Neural crest cell (in vitro differentiated cells): ENCODE measurements at places on chromosomes 6 and 20. TPM values are rescaled to one million over a fixed set of nuclear protein-coding genes. Genes with fewer than 3 reads are reported as not detected.
A peak's percentile ranks its signal among the peaks of the same experiment; 100 is the strongest.

DNA sequence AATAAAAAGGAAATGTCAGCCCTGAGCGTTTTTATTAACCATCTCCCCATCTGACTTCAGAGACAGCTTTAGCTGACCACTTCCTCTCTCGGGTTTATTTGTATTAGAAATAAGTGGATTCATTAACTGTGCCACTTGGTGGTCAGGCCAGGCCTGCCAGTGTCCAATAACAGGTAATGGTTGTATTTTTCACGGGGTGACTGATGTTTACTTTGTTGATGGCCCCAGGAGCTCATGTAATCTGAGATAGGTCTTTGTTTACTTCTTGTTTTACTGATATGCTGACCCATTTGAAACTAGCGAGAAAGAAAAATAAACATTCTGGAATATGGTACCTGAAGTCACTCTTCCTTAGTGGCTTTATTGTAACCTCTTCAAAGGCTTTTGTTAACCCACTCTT lies 504.3 kb upstream of the SLC35B3 start:
- no peaks in the 10 kb centered on the region for H3K36me3 ChIP-seq
- H3K27me3 ChIP-seq: no peaks in the 10 kb centered on the region
- H3K27ac ChIP-seq: peak overlapping the region; percentile 31
- peaks cover 4% of the 10 kb centered on the region for H3K4me1 ChIP-seq

- H3K36me3 ChIP-seq: no peaks in the 10 kb centered on the region
- no peak overlapping the region for H3K27ac ChIP-seq
- H3K4me3 ChIP-seq: no peak overlapping the region
- no peak for DNase-seq
Observed at GRCh38 chr6:54910921-54911320, 64.3 kb downstream of the FAM83B start.

- peak overlapping the region; percentile 20 for H3K4me3 ChIP-seq
- H3K27me3 ChIP-seq: peaks cover 94% of the 10 kb centered on the region
- no peaks in the 10 kb centered on the region for H3K36me3 ChIP-seq
- peaks cover 3% of the 10 kb centered on the region for H3K4me1 ChIP-seq
- H3K27ac ChIP-seq: no peak overlapping the region
Observed at GRCh38 chr6:1381481-1382330, 7.7 kb upstream of the FOXF2 start.

- H3K27me3 ChIP-seq: peaks cover 90% of the 10 kb centered on the region
- no peak overlapping the region for H3K4me3 ChIP-seq
- H3K4me1 ChIP-seq: no peaks in the 10 kb centered on the region
- no peaks in the 10 kb centered on the region for H3K36me3 ChIP-seq
Observed at GRCh38 chr20:22320245-22320915, 264.0 kb downstream of the FOXA2 start.

DNA sequence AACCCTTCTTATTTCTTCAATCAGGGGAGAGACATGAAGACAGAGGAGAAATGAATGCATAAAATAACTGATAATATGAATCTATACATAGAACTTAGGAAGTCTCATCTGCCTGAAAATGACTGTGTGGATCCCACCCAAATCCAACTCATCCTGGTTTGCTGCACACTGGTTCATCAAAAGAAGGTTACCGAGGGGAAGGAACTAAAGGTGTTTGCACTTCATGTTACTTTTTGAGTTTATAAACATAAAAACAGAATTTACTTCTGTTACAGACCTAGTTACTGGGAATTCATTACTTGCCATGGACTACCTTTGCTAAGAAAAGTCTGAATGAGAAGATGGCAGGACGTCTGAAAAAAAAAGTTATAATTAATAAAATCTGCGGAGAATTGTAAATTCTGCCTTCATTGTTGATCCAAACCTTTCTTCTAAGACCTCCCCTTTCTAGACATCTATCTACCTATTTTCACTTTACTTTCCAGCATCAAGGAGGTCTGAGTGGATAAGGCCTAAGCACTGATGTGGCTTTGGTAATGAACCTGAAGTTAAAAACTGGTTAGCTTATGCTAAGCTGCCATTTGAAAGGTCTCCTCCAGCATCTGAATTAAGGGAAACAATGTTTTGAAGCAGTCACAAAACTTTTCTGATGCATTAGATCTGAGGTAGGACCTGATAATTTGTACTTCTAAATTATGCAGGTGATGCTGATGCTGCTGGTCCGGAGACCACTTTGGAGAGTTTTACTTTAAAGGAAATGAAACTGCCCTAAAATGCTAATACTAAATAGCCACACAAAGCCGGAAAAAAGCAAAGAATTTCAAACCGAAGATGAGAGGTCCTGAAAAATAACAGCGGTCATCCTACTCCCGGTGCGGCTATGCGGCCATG lies 84.0 kb downstream of the HFE start:
- H3K27me3 ChIP-seq: no peaks in the 10 kb centered on the region
- H3K27ac ChIP-seq: peak overlapping the region; percentile 40

- no peak overlapping the region for H3K4me3 ChIP-seq
- no peaks in the 10 kb centered on the region for H3K4me1 ChIP-seq
- H3K27me3 ChIP-seq: no peaks in the 10 kb centered on the region
- DNase-seq: no peak
- H3K27ac ChIP-seq: no peak overlapping the region
Observed at GRCh38 chr20:36893801-36894200, 17.9 kb downstream of the TLDC2 start.

GRCh38 chr20:21074605-21075336 lies 31.4 kb downstream of the LINC00237 start:
- DNase-seq: no peak
- H3K27ac ChIP-seq: no peak overlapping the region
- no peak overlapping the region for H3K4me3 ChIP-seq
- H3K4me1 ChIP-seq: no peaks in the 10 kb centered on the region
- peaks cover 13% of the 10 kb centered on the region for H3K27me3 ChIP-seq
- H3K36me3 ChIP-seq: no peaks in the 10 kb centered on the region

- no peak overlapping the region for H3K27ac ChIP-seq
- peaks cover 35% of the 10 kb centered on the region for H3K36me3 ChIP-seq
- DNase-seq: no peak
- H3K4me1 ChIP-seq: peaks cover 24% of the 10 kb centered on the region
- H3K4me3 ChIP-seq: no peak overlapping the region
Observed at GRCh38 chr6:79031821-79032590, 46.0 kb downstream of the PHIP start.

- peaks cover 49% of the 10 kb centered on the region for H3K4me1 ChIP-seq
- H3K4me3 ChIP-seq: peak overlapping the region; percentile 56
- DNase-seq: peak; percentile 11
- H3K27me3 ChIP-seq: no peaks in the 10 kb centered on the region
- peak overlapping the region; percentile 88 for H3K27ac ChIP-seq
Observed at GRCh38 chr6:22025468-22026163, 271.2 kb downstream of the PRL start.

DNA sequence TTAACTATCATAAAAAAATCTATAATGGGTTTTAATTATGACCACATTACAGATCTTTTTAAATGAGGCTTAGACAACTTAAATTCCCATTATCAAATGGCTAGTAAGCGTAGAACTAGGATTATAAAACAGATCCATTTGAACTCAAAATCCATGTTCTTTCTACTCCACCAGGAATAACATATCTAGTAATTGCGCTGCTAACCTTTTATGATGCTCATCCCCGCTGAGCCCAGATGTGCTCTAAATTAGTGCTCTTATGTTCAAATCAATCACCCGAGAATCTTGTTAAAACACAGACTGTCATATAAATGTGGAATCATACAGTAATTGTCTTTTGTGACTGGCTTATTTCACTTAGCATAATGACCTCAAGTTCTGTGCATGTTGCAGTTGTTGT lies 903.1 kb downstream of the PHF3 start:
- no peak overlapping the region for H3K4me3 ChIP-seq
- H3K4me1 ChIP-seq: no peaks in the 10 kb centered on the region
- DNase-seq: no peak
- H3K36me3 ChIP-seq: no peaks in the 10 kb centered on the region

DNA sequence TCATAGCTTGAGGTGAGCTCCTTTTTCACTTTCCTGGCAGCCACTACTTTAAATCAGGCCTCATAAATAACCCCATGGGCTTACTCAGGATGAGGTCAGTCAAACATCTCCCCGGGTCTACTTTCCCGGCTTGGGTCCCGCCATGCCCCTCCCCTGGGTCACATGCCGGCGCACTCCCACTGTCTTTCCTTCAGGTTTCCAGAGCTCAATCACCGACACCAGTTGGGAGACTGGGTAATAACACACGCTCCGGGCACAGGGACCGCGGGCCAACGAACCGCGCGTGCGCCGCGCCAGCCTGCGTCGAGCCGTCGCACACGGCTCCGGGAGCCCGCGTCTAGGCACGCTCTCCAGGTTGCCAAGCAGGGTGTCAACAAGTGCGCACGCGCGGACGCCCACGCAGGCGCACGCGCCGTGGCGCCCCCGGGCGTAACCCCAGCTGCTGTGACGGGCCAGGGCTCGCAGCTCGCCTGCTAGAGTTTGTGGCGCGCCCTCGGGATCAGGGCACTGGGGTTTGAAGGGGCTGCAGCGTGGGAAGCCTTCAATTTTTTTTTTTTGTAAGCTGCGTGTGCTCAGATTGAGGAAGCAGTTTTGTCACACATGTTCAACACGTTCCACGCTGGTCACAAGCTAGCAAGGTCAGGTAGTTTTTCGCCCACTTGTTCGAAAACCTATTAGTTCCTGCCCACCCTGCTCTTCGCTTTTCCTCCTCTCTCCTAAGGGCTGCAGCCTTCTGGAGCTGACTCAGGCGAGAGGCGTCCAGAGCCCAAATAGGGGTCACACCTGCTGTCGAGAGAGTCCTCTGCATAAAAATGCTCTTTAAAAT lies 31.8 kb downstream of the TFAP2B start:
- peaks cover 4% of the 10 kb centered on the region for H3K36me3 ChIP-seq
- H3K4me1 ChIP-seq: peaks cover 84% of the 10 kb centered on the region
- DNase-seq: no peak
- H3K27ac ChIP-seq: peak overlapping the region; percentile 88

DNA sequence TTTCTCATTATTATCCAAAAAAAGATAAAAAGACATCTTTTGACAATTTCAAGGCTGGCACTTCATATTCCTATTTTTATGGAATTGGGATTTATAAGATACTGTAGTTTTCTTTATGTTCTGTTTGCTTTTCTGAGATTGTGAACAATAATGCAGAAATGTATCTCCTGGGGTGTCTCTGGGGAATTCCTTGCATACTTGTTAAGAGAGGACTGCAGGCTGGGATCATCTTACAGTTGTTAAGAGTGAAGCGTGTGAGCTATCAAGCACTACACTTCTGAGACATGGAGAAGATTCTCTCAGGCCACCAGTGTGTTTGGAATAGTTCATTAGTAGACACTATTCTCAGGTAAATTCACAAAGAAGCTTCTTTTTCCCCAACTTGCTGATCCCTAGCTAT lies 963.3 kb upstream of the GJE1 start:
- H3K4me3 ChIP-seq: no peak overlapping the region
- peaks cover 4% of the 10 kb centered on the region for H3K4me1 ChIP-seq
- H3K27me3 ChIP-seq: no peaks in the 10 kb centered on the region
- H3K36me3 ChIP-seq: peaks cover 3% of the 10 kb centered on the region

GRCh38 chr6:11076540-11076939 lies 17.1 kb upstream of the SMIM13 start:
- H3K4me3 ChIP-seq: no peak overlapping the region
- no peaks in the 10 kb centered on the region for H3K27me3 ChIP-seq
- no peaks in the 10 kb centered on the region for H3K4me1 ChIP-seq
- H3K36me3 ChIP-seq: no peaks in the 10 kb centered on the region

GRCh38 chr6:16684195-16684689 lies 77.0 kb downstream of the ATXN1 start:
- no peaks in the 10 kb centered on the region for H3K36me3 ChIP-seq
- H3K4me3 ChIP-seq: no peak overlapping the region
- peaks cover 6% of the 10 kb centered on the region for H3K4me1 ChIP-seq
- no peak overlapping the region for H3K27ac ChIP-seq
- no peaks in the 10 kb centered on the region for H3K27me3 ChIP-seq
- DNase-seq: no peak

The MAPK13 gene
- total RNA-seq: 2.0 TPM in 2 replicates

The MCCD1 gene
- not detected in 2 replicates for total RNA-seq

The TSPO2 gene
- not detected in 2 replicates for total RNA-seq
